ENCODE measurements at places on chromosomes 6 and 20. TPM values are rescaled to one million over a fixed set of nuclear protein-coding genes. Genes with fewer than 3 reads are reported as not detected.

DNA sequence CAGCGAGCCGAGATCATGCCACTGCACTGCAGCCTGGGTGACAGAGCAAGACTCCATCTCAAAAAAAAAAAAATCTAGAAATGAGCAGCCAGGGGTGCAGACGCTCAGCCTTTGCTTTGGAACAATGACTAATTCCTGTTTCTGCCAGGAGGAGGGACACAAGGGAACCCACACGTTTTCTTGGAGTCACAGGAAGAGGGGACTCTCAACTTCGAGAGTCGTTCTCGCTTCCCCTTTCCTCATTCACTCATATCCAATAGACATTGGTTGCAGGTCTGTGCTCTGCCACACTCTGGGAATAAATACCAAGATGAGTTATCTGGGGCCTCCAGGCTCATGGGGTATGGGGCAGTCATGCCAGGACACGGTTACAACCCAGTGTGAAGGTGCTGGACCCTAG is 91.5 kb upstream of the RREB1 start:
- no peak for DNase-seq
- H3K27ac ChIP-seq: no peak overlapping the region
- no peaks in the 10 kb centered on the region for H3K27me3 ChIP-seq
- H3K36me3 ChIP-seq: no peaks in the 10 kb centered on the region
- no peak overlapping the region for H3K4me3 ChIP-seq

KCNG1 gene
- total RNA-seq: not detected

DNA sequence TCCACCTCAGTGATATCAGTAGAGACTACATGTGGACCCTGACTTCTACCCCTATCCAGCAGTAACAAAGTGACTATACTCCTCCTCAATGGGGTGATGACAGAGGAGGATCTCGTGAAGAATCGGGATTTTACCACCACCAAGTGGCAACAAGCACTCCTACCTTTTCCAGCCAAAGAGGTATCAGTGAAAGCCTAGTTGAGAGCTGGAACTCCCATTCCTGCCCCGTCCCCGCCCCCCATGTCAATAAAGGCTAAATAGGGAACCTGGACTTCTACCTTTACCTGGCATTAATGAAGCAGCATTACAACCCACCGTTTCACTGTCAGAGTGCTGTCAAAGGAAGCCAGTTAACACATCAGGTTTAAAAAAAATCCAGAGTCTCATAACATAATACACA is 45.3 kb downstream of the RNF24 start:
- no peaks in the 10 kb centered on the region for H3K36me3 ChIP-seq
- no peaks in the 10 kb centered on the region for H3K27me3 ChIP-seq
- H3K27ac ChIP-seq: no peak overlapping the region
- no peak overlapping the region for H3K4me3 ChIP-seq

GRCh38 chr6:219641-220198 is 72.6 kb upstream of the DUSP22 start:
- H3K27me3 ChIP-seq: no peaks in the 10 kb centered on the region
- H3K4me3 ChIP-seq: no peak overlapping the region
- H3K4me1 ChIP-seq: peaks cover 5% of the 10 kb centered on the region
- no peaks in the 10 kb centered on the region for H3K36me3 ChIP-seq
- no peak for DNase-seq
- no peak overlapping the region for H3K27ac ChIP-seq

DNA sequence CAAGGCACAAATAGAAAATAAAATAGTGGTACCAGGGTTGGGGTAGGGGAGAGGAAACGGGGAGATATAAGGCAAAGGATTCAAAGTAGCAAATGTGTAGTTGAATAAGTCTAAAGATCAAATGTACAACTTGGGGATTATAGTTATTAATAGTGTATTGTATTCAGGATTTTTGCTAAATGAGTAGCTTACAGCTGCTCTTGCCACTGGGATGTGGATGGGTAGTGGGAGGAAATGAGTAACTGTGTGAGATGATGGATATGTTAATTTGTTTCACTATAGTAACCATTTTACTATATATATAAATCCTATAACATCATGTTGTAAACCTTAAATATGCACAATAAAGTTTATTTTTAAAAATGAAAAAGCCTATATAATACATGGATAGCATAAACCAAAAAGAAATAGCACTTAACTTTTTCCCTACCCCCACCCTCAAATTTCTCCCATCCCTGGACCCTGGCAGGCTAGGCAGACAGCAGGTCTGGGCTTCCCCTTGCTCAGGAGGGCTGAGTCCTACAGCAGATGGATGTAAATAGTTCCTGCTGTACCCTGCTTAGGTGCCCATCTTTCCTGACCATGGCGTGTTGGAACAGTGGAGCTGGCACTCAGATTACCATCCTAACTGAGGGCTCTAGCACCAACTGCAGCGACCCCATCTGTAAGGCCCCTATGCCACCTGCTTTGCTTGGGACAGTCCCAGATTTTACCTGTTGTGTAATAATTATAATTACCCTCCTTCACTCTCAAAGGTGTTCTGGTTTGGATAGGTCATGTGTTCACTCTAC is 28.6 kb upstream of the PBOV1 start:
- H3K4me3 ChIP-seq: no peak overlapping the region
- H3K27ac ChIP-seq: no peak overlapping the region
- H3K27me3 ChIP-seq: no peaks in the 10 kb centered on the region
- no peak for DNase-seq
- no peaks in the 10 kb centered on the region for H3K36me3 ChIP-seq
- H3K4me1 ChIP-seq: no peaks in the 10 kb centered on the region

DNA sequence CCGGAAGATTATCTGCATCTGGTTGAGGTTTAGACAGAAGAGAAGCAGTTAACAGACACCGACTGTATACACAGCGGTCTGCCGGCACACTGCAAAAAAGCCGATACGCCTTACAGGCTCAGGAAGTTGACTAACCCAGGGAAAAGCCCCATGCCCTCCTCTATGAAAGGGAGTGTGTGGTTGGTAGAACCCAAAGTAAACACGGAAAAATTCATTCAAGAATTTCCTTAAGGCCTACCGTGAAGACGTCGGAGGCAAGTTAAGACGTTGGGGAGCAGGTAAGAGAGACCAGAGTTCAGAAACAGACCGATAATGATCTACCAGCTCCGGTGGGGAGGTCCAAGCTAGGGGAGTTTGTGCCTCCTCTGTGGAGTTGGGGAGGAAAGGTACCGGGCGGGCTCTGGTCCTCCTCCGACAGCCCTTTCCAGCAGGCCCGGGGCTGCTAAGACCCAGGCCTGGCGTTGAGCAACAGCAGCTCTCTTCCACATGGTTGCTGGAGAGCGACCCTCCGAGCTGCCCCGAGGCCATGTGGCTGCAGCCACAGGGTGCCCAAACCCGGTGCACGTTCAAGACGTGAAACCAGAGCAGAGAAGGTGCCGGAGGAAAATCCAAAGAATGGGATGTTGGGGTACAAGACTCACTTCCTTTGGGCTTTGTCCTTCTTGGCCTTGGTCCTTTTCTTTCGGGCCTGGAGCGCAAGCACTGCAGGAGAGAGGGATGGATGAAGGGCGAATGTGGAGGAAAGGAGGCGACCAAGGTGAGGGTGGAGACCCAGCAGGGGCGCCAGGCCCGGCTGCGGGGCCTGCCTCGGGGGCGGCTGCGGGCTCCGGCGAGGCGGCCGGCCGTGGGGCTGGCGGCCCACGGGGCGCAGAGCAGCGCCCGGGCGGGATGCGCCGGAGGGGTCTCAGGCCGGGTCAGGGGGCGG is 809 bp downstream of the SRPK1 start:
- peak overlapping the region; percentile 76 for H3K27ac ChIP-seq
- no peaks in the 10 kb centered on the region for H3K27me3 ChIP-seq
- H3K4me3 ChIP-seq: peak overlapping the region; percentile 81
- H3K4me1 ChIP-seq: peaks cover 28% of the 10 kb centered on the region
- peak; percentile 16 for DNase-seq
- no peaks in the 10 kb centered on the region for H3K36me3 ChIP-seq

MTFR2 gene
- total RNA-seq: 0.92 TPM

DNA sequence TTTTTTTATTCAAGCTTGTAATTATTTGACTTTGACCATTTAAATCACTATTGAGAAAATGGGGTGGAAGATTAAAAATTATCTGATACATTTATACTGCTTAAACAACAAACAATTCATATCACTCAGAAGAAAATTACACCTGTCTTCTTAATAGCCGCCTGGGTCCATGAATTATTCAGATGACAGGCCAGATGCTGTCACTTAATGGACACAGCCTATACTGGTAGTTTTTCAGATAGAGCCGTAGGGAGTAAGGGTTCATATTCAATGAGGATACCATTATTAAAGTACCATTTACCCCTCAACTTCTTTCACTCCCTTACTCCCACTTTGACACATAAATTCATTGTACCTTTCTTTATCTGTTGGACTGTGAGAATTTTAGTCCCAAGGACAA is 1193.4 kb upstream of the MAP3K7 start:
- no peak overlapping the region for H3K27ac ChIP-seq
- H3K4me3 ChIP-seq: no peak overlapping the region
- DNase-seq: no peak
- H3K36me3 ChIP-seq: no peaks in the 10 kb centered on the region

RSPH4A gene
- total RNA-seq: 0.23 TPM

DNA sequence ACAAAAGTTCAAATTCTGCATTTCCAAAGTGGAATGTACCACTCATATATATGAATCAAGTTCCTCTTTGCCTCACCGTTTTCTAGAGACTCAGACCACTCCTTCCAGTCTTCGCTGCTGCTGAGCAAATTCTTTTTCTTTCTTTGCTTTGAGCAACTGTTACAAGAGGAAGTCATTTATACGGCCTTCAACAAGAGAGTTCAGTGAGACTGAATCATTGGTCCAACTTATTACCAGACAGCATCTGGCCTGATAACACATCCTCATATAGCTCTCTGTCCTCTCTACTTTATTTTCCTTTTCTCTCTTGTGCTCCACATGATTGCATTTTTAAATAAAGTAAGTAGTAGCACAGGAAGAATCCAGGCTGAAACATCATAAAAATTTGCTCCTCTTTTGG is 652.7 kb downstream of the PHF3 start:
- H3K27ac ChIP-seq: no peak overlapping the region
- no peak for DNase-seq
- H3K4me1 ChIP-seq: no peaks in the 10 kb centered on the region
- no peak overlapping the region for H3K4me3 ChIP-seq
- H3K36me3 ChIP-seq: no peaks in the 10 kb centered on the region

TREML1 gene
- total RNA-seq: not detected

LY6G5C gene
- 3.0 TPM for total RNA-seq

MYLK2 gene
- not detected for total RNA-seq

GRCh38 chr6:100382031-100382430 is 82.7 kb downstream of the SIM1 start:
- H3K4me1 ChIP-seq: no peaks in the 10 kb centered on the region
- H3K36me3 ChIP-seq: no peaks in the 10 kb centered on the region
- no peak overlapping the region for H3K27ac ChIP-seq

ARMC2 gene
- 6.4 TPM for total RNA-seq

DNA sequence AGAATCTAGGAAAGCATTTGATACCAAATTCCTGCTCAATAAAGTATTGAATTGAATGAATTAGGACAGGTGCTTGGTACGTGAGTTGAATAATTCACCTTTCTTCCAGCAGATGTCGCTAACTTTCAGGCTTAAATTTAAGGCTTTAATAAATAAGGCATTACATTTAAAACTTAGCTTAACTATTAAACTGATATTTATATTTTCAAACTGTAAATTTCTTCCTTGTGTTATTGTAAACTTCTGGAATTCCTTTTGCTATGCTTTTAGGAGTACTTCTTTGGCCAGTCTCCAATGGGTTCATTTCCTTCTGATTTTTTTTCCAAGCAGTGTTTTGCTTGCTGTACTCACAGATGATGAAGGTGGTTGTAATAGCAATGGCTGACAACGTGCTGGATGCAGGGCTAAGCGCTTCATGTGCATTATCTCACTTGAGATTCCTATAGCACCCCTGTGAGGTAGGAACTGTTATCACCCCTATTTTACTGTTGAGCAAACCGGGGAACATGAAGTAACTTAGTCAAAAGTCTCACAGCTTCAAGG is 71.3 kb upstream of the SLC2A12 start:
- peak; percentile 11 for DNase-seq
- H3K4me1 ChIP-seq: no peaks in the 10 kb centered on the region
- no peaks in the 10 kb centered on the region for H3K27me3 ChIP-seq
- H3K36me3 ChIP-seq: no peaks in the 10 kb centered on the region
- H3K4me3 ChIP-seq: no peak overlapping the region

CTCFL gene
- not detected for total RNA-seq

DNA sequence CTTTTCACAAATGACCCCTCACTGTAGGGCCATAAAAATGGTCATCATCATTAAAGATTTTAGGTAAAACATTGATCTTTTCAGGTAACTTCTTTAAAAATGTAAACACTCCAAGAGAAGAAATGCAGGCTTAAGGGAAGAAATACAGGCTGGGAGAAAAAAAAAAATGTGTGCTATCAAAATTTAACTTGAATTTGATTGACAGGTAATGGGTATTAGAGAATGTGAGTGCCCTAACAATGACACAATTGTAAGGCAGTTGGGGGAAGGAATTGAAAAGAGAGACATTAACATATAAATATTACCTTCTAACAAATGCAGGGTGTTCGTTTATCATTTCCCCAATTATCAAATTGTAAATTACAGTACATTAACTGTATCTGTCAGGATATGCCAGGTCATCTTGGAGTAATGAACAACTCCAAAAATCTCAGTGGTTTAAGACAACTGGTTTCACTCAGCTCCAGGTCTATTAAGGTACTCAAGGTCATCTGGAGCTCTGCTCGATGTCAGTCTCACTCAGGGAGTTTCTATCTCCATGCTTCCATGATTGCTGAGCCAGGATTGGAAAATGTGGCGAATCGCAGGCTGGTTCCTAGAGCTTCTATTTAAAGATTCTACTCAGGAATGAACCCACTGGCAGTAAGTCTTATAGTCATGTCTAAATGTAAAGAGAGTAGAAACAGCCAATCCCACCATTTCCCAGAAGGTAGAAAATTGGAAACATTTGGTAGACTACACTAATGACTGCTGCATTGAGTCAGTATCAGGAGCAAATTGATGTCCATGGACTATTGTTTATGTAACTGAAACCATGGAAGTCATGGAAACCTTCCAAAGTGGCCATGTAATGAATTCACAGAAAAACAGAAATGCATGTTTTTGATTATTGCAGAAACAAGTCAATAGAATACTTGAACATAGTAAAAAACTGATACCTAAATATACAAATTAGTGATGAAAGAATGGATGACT is 55.6 kb downstream of the FRK start:
- H3K27me3 ChIP-seq: no peaks in the 10 kb centered on the region
- DNase-seq: no peak
- H3K27ac ChIP-seq: no peak overlapping the region
- H3K4me1 ChIP-seq: no peaks in the 10 kb centered on the region

- no peak for DNase-seq
- no peaks in the 10 kb centered on the region for H3K27me3 ChIP-seq
- no peaks in the 10 kb centered on the region for H3K4me1 ChIP-seq
- peaks cover 6% of the 10 kb centered on the region for H3K36me3 ChIP-seq
- H3K4me3 ChIP-seq: no peak overlapping the region
Measured at GRCh38 chr6:11313207-11313606, 80.7 kb upstream of the NEDD9 start.

GRCh38 chr6:36999751-37000125 is 5.7 kb upstream of the FGD2 start:
- no peaks in the 10 kb centered on the region for H3K27me3 ChIP-seq
- DNase-seq: no peak
- H3K27ac ChIP-seq: no peak overlapping the region
- H3K36me3 ChIP-seq: no peaks in the 10 kb centered on the region

GRCh38 chr20:11000416-11000815 is 326.6 kb upstream of the JAG1 start:
- H3K27ac ChIP-seq: no peak overlapping the region
- no peaks in the 10 kb centered on the region for H3K4me1 ChIP-seq
- no peak overlapping the region for H3K4me3 ChIP-seq
- no peak for DNase-seq
- H3K27me3 ChIP-seq: no peaks in the 10 kb centered on the region

DYNLT2 gene
- total RNA-seq: 4.7 TPM

GRCh38 chr20:568673-569415 is 25.3 kb upstream of the CSNK2A1 start:
- H3K4me1 ChIP-seq: no peaks in the 10 kb centered on the region
- no peak for DNase-seq
- no peaks in the 10 kb centered on the region for H3K27me3 ChIP-seq
- no peaks in the 10 kb centered on the region for H3K36me3 ChIP-seq
- H3K27ac ChIP-seq: no peak overlapping the region

SLC26A8 gene
- 0.66 TPM for total RNA-seq

All from naive thymus-derived CD4-positive, alpha-beta T cell (primary cell).